Stimulated activated naive CD4-positive, alpha-beta T cell treated with Interleukin-2 at 50 U/mL for 16 hours (primary cell): ENCODE measurements at places on chromosomes 1 and 21.

DNA sequence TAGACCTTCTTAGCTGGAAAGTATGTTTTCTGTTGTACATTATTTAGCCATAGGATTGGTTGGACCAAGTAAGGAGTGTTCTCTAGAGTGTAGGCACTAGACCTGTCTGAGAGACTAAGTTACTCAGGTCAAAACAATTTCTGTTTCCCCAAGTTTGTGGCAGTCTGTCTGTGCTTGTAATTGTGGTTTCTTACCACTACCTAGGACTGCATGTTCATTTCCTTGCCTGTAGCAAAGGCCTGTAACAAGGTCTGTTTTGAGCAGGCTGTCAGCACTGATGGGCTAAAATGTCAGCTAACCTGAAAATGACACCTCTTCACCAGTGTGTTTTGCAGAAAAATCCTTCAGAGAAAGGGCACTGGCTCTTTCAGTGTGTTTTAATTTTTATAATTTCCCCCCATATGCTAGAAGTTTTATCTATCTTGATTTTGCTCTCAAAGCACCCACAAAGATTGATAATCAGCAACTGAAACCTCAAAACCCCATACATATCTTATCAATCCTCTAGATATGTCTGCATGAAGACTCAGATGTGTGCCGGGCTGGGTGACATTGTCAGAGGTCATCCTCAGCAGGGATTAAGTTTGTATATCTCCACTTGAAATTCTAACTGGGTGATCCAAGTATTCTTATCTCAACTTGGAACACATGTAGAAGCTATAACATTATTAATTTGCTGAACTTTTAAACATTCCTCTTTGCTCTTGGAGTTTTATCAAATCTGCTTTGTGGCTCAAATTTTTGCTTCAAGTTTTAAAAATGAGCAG, 50.7 kb upstream of the ST6GALNAC3 start:
- no peak for DNase-seq

- DNase-seq = no peak
Measured at GRCh38 chr1:54054438-54054749, 986 bp downstream of the TCEANC2 start.

DNA sequence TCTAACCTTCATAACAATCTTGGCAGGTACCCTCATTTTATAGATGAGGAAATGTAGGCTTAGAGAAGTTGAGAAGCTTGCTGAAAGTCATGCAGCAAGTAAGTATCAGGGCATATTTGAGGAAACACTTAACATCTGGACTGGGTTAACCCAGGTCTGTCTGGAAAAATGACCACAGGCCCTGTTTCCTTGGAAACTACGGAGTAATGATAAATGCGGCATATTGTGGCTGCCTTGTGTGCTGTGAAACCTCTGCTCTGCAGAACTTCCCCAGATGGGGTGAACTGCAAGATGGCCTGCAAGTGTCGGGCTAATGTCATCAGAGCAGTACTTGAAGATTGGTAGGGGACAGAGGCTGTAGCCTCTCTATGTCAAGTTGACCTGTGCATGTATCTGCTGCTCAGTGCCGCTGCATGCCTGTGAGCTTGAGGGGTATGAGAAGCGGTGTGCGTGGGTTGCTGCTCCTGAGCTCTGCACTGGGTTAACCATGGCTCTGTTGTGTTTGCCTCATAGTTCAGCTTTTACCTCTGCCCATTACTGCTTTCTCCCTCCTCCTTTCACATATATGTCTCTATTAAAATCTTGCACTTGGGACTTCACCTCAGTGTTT, 83.1 kb downstream of the WDR3 start:
- no peak for DNase-seq

DNA sequence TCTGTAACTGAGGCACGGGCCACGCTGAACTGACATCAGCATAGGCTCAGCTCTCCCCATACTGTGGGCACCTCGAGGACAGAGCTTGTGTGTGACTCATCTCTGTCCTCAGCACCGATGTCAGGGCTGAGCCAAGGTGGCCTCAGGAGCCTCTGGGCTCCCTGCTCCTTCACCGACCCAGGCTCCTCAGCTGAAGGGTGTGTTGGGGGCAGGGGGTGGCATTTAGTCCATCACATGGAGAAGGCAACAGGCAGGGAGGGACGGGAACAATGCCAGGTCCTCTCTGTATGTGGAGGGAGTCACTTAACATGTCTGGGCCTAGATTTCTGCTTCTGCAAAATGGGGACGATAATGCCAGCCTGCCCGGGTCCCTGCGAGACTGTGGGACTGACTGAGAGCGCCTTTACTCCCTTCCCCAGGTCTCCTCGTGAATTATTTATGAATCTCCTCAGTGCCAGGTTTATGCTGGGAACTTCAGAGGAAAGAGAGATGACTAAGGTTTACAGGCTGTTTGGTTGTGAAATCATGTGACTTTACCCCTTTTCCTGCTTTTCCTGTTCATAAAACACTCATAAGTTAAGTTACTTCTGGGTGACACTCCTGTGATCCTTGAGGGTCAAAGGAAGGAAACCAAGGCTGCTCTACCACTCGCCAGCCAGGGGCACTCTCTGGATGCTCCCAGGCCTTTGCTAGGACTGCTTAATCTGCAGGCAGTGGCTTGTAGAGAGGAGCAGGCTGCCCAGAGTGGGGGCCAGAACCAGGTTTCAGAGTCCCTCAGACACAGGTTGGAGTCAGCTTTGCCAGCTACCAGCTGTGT, 16.2 kb downstream of the TTC39A start:
- DNase-seq = no peak

DNA sequence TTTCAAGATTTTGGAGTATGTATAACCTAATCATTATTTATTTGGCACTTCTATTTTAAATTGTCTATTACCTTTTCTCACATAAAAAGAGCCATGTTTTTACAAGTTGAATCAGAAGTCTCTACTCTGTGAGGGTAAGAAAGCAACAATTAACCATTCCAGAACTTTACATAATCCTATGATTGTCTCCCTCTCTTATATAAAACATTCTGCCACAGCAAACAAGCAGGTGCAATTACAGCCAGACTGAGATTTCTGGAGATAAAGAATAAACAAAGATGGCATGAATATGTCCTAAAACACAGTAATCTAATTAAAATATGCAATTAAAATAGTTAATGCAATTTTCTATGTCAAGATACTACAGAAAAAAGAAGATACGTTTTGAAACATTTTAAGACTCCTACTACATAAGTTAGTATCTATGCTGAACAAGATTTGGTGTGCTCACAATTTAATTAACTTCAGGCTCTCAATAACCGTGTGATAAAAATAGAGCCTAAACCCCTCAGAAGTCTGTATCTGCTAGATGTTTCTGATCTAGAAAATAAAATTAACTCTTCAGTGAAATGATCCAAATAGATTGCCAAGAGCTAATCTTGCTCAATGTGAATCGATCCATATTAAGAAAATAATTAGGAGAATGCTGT, 13.7 kb upstream of the TMPRSS15 start:
- no peak for DNase-seq

GRCh38 chr1:25688390-25689119, 72.0 kb downstream of the MAN1C1 start:
- DNase-seq = no peak

- no peak for DNase-seq
Measured at GRCh38 chr1:206635978-206636345, 626 bp downstream of the DYRK3 start.

- DNase-seq = peak; percentile 13
Measured at GRCh38 chr1:59926381-59927123, at the start of gene CYP2J2. TSS of gene CYP2J2 (minus strand) at chr1:59926773. CDS start at chr1:59926746, 27 bp downstream.

DNA sequence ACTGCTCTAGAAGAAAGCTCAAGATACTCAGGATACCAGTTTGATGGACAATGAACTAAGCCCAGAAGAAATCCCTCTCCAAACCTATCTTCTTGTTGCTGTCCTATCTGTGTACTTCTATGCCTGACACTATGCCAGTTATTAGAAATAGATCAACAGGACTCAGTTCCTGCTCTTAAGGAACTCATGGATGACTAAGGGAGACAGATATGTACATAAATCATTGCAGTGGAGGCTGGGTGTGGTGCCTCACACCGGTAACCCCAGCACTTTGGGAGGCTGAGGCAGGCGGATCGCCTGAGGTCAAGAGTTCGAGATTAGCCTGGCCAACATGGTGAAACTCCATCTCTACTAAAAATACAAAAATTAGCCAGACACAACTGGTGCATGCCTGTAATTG, 42.4 kb upstream of the AK4 start:
- no peak for DNase-seq

DNA sequence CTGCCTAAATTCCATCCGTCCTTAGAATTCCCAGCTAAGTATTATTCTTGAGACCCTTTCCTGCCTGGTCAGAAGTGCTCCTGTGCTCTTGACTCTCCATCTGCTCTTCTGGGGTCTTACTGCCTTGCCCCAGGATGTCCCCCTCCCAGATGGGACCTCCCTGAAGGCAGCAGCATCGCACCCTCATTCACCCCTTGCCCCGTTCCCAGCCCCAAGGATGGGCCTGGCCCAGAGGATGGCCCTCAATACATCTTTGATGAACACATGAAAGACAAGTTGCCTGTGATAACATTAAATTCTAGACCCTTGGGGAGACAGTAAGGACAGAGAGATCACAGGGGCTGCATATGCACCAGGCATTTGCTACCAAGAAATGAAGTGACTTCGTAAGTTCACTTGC, 167.2 kb downstream of the TRABD2B start:
- no peak for DNase-seq

GRCh38 chr1:19003371-19004290, 47.2 kb upstream of the IFFO2 start:
- no peak for DNase-seq

DNA sequence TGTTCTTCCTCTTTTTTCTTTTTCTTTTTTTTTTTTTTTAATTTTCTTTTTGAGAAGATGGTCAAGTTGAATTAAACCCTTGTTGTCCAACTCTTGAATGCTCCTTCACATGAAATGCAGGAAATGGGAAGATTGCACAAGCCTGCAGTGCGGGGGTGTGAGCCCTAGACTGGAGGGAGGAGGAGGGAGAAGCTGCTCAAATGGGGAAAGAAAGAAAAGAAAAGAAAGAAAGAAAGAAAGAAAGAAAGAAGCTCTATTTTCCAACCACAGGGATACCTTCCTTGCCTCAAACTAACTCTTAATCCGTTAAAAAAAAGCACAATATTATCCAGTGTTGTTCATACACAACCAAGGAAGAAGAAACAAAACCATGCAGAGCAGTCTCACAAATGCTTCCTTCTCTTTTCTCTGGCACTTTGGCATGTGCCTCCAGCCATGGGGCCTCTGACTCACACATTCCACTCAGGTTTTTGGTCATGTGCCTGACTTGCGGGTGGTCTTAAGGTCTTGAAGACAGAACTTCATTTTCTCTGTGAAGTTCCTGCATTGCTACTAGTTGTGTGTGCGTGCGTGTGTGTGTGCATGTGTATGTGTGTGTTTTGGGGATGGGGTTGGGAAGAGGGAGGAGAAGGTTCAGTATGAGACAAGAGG, 276.1 kb downstream of the RPS6KC1 start:
- no peak for DNase-seq

DNA sequence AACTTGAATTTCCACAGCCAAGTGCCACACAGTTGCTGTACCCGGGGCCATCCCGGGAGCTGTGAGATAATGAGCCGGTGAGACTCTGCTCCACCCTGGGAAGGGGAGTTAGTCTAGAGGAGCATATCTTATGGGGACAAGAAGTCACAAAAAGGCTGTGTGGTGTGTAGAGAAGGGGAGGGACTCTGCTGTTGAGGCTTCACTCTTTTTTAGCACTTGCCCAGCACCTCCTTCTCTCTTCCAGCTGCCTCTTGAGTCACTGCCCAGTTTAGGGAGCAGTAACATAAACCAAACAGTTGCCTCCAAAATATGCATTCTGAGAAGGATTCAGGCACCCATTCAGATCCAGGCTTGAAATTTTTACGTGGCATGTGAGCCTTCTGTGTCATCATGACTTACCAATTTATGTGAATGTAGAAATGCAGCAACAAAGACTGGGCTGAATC, 744 bp upstream of the WDR26 start:
- DNase-seq = peak; percentile 14

GRCh38 chr1:156608981-156609380, 7.7 kb upstream of the GPATCH4 start:
- DNase-seq = peak; percentile 55

DNA sequence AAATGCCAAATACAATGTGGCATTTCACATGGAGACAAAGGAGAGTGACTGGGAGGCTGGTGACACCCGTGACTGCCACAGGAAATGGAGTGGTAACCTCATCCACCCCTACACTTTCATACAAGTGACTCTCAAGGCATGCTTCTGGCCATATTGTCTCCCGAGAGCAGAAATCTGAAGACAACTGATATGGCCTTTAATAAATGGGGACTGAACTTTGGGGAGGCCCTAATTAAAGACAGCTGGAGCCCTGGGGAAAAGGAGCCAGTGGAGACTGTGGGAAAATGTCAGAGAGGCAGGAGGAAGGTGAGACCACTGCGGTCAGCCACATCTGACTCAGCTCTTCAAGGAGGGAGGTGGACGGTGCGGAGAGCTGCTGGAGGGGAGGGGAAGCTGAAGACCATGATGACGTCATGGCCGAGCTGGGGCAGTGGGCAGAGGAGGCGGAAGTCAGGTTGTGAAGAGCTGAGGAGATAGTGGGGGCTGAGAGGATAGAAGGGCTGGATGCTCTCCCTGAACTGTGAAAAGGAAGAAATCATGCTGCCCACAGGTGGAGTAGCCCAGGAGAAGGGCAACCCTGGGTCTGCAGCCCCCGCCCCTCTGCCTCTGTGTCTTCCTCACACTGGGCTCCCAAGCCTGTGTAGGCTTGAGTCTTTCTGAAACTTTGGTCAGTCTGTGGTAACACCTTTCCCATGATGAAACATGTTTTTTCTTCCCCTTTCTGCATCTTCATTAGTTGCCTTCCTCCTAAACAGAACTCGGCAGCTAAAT, 14.0 kb upstream of the NCF2 start:
- DNase-seq = no peak

- DNase-seq = no peak
Measured at GRCh38 chr1:17892851-17893250, 137.7 kb downstream of the ACTL8 start.

GRCh38 chr1:21517161-21517589, 8.0 kb downstream of the ALPL start:
- no peak for DNase-seq

DNA sequence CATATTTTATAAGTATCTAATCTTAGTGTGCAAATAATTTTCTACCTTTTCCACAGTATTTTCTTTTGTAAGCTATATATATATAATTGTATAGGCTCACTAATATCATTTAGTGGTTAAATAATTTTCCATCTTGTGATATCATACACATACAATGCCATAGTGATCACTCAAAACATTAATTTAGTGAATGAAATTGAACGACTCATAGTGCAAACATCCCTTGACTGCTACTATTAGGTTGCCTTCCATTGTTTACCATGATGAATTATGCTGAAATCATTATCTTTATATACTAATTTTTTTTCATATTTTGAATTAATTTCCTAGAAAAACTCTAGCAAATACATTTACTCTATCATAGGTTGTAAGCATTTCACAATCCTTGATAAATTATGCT, 127.1 kb downstream of the PCNX2 start:
- DNase-seq = no peak
